Left cardiac atrium (tissue), 4 donors: ENCODE measurements at places on chromosomes 3 and 15.

- no peak for DNase-seq
These were observed 60.6 kb downstream of the MAGI1 start for GRCh38 chr3:65978116-65978515.

- no peak for DNase-seq
These were observed 32.0 kb downstream of the AP4E1 start for GRCh38 chr15:50940506-50940905.

- DNase-seq = no peak
These were observed 134.8 kb upstream of the CNTN4 start for GRCh38 chr3:1963896-1964295.

DNA sequence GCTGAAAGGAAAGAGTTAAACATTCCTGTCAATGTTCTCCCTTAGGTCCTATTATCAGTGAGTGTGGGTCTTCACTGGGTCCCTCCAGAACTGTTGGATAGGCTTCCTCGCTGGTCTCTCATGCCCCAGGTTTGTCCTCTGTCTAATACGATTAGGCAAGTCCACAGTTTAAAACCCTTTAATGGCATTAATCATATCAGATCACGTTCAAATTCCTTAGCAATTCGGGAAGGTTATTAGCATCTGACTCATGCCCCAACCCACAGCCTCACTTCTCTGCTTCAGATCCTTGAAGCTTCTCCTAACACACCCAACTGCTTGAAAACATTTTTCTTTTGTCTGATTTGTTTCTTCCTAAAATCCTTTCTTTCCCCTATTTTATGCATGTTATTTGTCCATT lies 224.3 kb upstream of the ATP10A start:
- no peak for DNase-seq

GRCh38 chr15:67776600-67776999 lies 48.7 kb upstream of the SKOR1 start:
- DNase-seq = no peak

DNA sequence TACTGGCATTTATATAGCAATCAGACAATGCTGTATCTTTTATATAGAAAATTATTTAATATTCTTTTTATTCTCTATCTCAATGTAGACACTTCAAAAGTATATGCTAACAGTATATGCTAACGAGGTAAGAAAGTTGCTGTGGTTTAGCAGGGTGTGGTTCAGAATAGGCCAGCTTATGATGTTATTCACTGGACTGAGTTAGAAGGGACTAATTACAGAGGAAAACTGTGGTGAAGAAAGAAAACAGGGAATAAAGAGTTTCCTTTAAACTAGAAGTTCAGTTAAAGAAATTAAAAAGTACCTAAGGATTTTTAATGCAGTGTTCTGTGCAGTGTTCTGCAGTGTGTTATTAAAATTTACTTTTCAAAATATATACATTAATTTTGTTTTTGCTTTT lies 59.4 kb downstream of the MYO9A start:
- no peak for DNase-seq

GRCh38 chr15:35271371-35272043 lies 186.4 kb upstream of the NANOGP8 start:
- no peak for DNase-seq

DNA sequence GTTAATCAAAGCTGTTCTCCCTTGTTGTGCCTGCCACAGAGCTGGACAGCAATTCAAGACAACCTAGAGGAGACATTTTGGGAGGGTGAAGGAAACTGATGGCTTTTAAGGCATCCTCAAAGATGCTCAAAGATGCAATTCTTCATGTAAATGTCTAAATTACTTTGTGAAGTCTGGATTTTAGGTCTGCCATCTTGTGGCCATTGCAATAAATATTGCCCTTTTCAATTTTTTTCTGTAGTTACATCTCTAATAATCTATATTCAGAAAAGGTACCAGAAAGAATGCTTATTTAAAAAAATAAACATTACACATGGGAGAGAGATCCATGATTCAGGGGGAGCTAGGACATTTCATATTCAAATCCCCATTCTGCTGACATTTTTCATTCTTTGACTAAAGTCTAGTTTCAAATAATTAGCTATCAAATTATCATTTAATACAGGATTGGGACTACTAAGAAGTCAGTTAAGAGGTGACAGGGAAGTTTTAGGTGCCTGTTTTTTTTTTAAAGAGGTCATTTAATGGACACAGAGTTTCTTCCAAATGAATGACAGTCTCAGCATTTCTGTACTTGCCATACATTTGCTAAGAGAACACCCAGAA lies 259.8 kb upstream of the WNT5A start:
- no peak for DNase-seq

GRCh38 chr15:50685976-50686468 lies 575 bp downstream of the TRPM7 start:
- DNase-seq = peak; percentile 70

GRCh38 chr3:159157275-159157674 lies 355.4 kb downstream of the MFSD1 start:
- DNase-seq = no peak

GRCh38 chr3:59442046-59442445 lies 392.2 kb upstream of the CFAP20DC start:
- DNase-seq = no peak

DNA sequence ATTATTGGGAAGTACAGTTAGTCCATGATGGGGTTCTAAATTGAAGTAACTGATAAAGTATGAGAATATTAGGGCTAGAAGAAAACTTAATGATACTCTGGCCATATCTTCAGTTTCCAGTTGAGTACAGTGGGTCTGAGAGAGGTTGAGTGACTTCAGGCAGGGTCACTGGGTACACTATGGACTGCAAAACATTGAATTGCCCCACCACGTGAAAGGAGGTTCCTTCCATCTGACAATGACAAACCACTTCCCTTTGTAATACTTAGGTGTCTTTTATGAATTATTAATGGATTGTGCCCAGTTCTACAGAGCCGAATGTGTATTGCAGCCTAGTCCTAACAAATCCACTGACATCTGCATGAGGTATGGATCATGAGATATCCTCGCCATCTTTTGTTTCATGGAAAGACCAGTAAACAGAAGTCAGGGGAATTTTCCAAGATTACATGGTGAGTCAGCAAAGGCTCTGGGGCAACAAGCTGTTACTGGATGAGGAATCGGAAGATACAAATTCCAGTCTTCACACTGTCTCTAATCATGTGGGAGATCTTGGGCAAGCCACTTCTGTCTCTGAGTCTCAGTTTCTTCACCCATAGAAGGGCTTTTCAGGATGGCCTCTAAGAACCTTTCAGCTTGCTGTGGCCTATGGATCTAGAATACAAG lies 66.5 kb upstream of the BCL6 start:
- no peak for DNase-seq

GRCh38 chr3:36992806-36993325 lies at the start of gene EPM2AIP1:
Gene EPM2AIP1, minus strand, starts transcription at chr3:36993131. Its CDS starts 54 bp downstream, at chr3:36993077.
- peak; percentile 98 for DNase-seq

- no peak for DNase-seq
These were observed 8.8 kb upstream of the NPHP3 start for GRCh38 chr3:132730891-132731580.

DNA sequence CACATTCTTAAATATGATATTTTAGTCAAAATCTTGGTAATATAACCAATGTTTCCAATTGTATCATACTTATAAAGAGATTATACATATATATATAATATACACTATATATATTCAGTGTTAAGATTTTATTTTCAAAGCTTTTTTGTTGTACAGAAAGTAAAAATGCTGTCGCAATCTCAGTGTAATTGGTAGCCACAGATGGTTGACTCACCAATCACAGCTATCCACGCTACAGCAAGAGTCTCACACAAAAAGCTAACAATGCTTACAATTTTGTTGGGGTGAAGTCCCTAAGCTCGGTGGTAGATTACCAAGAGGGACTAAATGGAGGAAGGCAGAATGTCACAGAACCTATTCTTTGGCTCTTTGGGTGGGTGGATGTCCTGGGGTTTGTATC lies 16.9 kb upstream of the CFAP161 start:
- no peak for DNase-seq

DNA sequence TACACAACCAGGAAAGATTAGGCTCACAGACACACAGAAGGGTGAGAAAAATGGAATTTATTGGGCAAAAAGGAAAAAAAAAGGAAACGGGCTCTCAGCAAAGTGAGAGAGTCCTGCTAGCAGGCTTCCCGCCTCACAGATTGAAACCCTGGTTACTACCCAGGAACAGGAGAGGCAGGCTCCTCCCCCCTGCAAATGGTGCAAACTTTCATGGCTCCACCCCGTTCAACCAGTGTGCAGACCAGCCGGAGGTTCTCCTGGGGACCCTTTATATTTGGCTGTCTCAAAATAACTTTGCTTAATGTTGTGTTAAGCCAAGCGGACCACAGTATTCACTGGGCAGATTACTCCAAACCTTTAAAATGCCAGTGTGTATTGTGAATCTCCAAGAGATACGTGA lies 40.3 kb downstream of the IL1RAP start:
- DNase-seq = no peak
